ENCODE measurements at places on chromosomes 5 and 9.

- no peak for DNase-seq
Observed at GRCh38 chr5:80105698-80106439, 70.7 kb downstream of the THBS4 start.

GRCh38 chr5:177353093-177353492 is 1.6 kb upstream of the LMAN2 start:
- no peak for DNase-seq

GRCh38 chr9:73042155-73042554 is 89.3 kb upstream of the ALDH1A1 start:
- DNase-seq: no peak

GRCh38 chr5:15026944-15027343 is 155.4 kb upstream of the ANKH start:
- DNase-seq: no peak

DNA sequence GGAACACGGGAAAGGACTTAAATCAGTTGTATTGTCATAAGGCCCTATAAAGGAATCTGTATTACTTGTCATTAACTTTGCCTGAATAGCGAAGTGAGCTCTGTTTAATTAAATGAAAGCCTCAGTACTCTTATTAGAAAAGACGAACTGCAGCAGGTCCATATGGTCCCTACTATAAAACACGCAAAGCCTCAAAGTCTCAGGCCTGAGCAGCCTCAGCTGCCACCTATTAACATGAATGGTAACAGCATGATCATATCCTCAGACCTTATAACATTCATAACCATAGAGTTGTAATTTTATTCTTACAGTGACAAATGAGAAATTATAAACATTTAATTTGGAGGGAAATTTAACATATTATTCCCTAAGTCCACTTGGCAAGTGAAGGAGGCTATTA is 1113.7 kb upstream of the WWC1 start:
- no peak for DNase-seq

- DNase-seq: no peak
Observed at GRCh38 chr9:78904686-78905085, 607.8 kb downstream of the PSAT1 start.

All from head of caudate nucleus (tissue), 42 donors.